ENCODE measurements at places on chromosomes 7 and 10. TPM values are rescaled to one million over a fixed set of nuclear protein-coding genes. Genes with fewer than 3 reads are reported as not detected.

BTAF1 gene
- 8.5 TPM for polyA plus RNA-seq

C10orf105 gene
- 0.34 TPM for polyA plus RNA-seq

GRCh38 chr7:29987811-29988317, 1.7 kb downstream of the SCRN1 start:
- peak overlapping the region; percentile 61 for H3K27ac ChIP-seq
- H3K36me3 ChIP-seq: no peaks in the 10 kb centered on the region
- H3K4me1 ChIP-seq: peaks cover 6% of the 10 kb centered on the region

DNA sequence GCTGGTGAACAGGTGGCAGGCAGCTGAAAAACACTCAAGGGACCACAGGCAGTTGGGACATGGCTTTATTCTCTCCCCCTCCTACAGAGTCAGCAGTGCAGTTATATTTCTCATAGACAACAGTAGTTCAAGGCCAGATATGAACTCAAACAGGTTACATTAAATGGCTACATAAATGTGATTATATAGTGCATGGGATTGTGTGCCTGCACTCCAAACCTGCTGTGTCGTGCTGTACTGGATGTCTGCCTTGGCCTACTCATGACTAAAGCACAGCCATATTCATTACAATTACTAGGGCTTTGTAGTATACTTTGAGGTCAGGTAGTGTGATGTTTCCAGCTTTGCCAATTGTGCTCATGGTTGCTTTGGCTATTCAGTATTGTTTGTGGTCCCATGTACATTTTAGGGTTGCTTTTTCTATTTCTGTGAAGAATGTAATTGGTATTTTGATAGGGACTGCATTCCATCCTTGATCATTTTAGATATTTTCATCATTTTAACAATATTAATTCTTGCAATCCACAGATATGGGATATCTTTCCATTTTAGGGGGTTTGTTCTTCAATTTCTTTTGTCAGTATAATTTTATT, 393.6 kb downstream of the CNTNAP2 start:
- no peaks in the 10 kb centered on the region for H3K36me3 ChIP-seq
- H3K27me3 ChIP-seq: no peaks in the 10 kb centered on the region
- H3K27ac ChIP-seq: no peak overlapping the region
- H3K4me3 ChIP-seq: no peak overlapping the region

DNA sequence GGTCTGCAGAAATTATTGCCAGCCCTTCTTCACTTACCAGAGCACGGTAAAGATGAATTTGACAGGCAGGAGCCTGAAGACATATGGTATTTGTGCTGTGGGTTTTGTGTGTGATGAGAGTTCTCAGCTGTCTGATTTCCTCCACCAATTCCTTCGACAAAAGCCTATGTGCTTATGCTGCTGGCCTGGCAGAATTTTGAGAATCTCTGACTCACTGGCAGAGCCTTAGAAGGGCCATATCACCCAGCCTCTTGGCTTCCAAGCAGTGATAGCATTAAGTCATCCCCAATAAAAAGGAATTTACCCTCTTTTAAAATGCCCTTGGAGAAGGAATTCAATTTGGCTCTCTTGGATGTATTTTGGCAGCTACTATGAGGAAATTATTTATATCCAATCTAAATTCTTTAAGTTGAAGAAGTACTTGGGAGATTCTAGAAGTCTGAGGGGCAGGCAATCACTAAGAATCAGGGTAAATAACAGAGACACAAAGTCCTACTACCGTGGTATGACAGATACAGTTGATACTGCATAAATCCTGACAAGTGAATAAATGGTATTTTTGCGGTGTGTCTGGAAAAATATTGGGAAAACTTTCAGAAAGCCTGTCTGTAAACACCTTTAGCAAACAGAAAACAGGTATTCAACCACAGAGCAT, 68.6 kb upstream of the EFCAB10 start:
- no peaks in the 10 kb centered on the region for H3K36me3 ChIP-seq
- no peak overlapping the region for H3K27ac ChIP-seq
- H3K4me3 ChIP-seq: no peak overlapping the region
- H3K27me3 ChIP-seq: no peaks in the 10 kb centered on the region
- H3K4me1 ChIP-seq: peaks cover 52% of the 10 kb centered on the region
- peak; percentile 73 for DNase-seq

DNA sequence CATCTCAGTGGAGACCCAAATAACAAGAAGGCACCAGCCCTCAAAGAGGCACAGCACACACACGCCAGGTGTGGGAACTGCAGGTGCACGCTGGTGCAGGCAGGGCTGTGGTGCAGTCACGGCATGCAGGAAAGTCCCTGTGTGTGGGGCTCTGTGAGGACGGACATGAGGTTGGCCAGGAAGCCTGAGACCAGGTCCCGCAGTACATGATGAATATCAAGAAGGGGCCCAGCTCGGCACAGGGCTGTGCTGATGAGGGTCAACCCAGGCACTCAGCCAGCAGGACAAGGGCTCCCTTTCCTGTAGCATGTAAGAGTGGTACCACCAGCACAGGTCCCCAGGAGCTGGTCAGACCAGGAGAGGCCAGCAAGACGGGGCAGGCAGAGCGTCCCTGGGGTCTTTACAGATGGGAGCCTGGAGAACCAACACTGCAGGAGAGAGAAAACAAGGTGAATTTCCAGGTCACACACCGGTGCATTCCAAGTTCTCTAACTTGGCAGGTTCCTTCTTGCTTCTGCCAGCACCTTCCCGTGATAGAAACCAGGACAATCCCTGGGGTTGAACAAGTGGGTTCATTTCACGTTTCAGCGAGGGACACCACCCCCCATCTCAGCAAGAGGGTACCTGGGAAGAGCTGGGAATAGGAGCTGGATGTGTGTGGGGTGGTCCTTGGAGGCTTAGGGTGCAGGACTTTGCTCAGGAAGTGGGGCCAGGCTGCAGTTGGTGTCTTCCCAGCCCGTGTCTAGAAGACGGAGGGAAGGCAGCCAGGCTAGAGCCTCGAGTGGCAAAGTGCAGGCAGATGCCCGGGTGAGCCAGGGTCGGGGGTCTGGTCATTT, 244.8 kb upstream of the TCERG1L start:
- DNase-seq: no peak
- H3K4me1 ChIP-seq: peaks cover 3% of the 10 kb centered on the region
- peaks cover 7% of the 10 kb centered on the region for H3K27me3 ChIP-seq
- no peaks in the 10 kb centered on the region for H3K36me3 ChIP-seq
- H3K27ac ChIP-seq: no peak overlapping the region

DNA sequence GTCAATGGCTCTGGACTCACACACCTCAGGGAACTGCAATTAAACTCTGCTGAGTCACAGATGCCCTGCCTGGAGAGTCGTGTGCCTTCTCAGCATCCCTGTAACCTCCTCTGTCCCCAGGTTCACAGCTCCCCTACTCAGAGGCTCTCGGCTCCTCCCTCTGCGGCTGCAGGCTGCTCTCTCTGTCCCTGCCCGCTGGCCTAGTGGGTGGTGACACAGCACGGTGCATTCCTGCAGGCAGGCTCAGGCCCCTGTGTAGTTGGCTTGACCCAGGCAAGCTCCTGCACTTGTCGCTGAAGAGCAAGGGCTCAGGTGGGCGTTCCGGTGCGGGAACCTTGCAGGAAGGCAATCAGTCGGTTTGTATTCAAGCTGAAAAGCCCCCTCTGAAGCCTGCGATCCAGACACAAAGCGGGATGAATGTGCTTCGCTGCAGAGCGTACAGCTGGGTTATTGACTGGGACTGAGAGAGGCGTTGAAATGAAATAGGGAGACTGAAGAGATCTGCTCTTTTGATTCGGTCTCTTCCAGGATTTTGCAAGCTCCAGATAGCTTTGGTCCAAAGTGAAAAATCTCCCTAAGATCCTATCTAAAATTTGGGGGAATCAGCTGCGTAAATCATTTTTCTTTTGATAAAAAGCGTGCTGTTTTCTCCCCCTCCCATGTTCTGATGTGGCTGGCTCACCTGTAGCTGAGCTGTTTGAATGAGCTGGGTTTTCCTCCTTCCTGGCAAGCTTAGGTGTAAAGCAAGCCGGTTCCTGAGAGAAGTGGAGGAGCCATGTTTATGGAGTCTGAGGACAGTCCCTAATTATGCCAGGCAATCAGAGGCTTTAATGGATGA, 208.7 kb upstream of the PHYHIPL start:
- DNase-seq: peak; percentile 38
- H3K4me1 ChIP-seq: no peaks in the 10 kb centered on the region
- no peaks in the 10 kb centered on the region for H3K27me3 ChIP-seq
- H3K27ac ChIP-seq: no peak overlapping the region

DNA sequence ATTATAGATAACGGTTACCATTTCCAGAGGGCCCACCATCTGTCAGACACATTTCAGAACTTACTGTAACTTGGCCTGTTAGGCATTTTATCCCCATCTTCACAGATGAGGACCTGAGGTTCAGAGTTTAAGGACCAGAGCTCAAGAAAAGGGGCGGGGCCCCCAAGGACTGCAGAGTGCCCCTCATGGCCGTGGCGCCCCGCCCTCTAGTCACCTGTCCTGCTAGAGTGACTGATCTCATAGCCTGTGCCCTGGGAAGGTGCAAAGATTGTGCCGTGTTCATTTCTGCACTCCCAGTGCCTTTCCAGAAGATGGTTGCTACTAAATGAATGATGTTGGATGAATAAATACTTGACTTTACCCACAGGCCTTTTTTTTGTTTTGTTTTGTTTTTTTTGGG, 107.0 kb downstream of the XRCC2 start:
- no peaks in the 10 kb centered on the region for H3K4me1 ChIP-seq
- no peaks in the 10 kb centered on the region for H3K27me3 ChIP-seq
- no peak overlapping the region for H3K27ac ChIP-seq
- no peak for DNase-seq

DNA sequence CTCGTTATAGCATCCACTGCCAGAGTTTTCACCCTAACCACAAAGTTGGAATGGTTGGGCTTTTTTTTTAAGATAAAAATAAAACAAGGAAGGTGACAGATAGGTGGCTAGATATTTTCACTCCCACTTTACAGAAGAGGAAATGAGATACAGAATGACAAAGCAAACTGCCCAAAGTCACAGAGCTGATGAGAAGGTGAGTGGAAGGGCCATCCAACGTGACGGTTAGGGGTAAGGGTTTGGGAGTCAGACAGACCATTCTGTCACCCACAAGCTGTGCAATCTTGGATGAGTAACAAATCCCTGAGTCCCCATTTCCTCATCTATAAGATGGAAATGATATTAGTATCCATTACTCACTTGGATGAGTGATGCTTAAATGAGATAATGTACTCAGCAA, 106.9 kb upstream of the PDLIM1 start:
- H3K4me1 ChIP-seq: peaks cover 5% of the 10 kb centered on the region
- H3K27me3 ChIP-seq: no peaks in the 10 kb centered on the region
- H3K36me3 ChIP-seq: peaks cover 24% of the 10 kb centered on the region

- H3K27ac ChIP-seq: no peak overlapping the region
- H3K27me3 ChIP-seq: no peaks in the 10 kb centered on the region
- DNase-seq: no peak
- H3K36me3 ChIP-seq: peaks cover 15% of the 10 kb centered on the region
Measured at GRCh38 chr7:90413185-90413528, 9.9 kb downstream of the CLDN12 start.

SLC39A12 gene
- 0.26 TPM for polyA plus RNA-seq

Measured in lung (tissue), 17 donors.